ENCODE measurements at places on chromosomes 5 and 9.

DNA sequence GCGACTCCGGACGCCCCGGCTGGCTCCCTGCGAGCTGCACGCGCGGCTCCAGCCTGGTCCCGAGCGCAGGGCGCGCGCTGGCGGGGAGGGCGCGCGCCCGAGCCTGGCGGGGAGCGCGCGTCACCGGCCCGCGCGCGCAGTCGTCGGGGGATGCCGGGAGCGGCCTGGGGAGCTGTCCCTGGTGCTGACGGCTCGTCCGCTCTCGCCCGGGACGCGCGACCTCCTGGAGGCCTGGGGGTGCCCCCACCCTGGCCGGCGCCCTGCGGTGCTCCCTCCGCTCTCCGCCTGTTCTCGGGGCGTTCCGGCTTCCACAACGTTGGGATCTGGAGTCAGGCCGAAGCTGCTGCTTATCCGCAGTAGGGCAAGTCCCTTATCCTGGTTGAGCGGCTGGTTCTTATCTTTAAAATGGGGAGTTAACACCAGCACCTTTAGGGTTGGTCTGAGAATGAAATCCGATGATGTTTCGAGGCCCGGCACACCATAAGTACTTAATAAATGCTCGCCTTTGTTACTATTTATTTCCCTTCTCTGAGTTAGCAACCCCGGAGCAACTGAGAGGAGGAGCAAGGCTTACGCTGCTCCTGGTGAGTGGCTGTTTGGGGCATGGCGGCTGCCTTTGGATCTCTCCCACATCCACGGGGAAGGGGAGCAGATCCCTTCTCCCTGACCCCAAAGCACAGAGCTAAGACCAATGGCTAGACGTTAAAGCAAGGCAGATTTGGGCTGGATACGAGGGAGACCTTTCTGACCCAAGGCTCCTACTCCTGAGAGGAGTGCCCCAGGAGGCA, at the start of gene FAM163B:
Gene FAM163B, minus strand, starts transcription at position 79 of the 788 bp plus-strand sequence. CDS start 29,166 bp downstream, outside the sequence.
- DNase-seq, result peak; percentile 51

DNA sequence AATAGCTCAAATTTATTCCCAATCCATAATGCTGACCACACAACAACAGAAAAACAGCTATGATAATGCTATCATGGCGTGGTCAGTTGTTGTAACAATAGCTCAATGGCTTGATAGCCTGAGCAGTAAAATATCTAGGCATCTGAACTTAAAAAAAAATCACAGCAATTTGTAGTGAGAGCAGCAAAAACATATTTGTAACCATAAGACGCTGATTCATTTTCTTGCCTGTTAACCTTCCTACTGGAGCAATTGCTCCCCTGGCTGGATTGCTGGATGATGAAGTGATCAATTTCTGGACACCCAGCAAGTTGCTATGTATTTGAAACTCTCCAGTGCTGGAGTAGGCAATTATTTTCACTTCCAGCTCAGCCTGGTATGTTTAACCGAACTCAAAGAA, 115.1 kb downstream of the PCSK1 start:
- no peak for DNase-seq

DNA sequence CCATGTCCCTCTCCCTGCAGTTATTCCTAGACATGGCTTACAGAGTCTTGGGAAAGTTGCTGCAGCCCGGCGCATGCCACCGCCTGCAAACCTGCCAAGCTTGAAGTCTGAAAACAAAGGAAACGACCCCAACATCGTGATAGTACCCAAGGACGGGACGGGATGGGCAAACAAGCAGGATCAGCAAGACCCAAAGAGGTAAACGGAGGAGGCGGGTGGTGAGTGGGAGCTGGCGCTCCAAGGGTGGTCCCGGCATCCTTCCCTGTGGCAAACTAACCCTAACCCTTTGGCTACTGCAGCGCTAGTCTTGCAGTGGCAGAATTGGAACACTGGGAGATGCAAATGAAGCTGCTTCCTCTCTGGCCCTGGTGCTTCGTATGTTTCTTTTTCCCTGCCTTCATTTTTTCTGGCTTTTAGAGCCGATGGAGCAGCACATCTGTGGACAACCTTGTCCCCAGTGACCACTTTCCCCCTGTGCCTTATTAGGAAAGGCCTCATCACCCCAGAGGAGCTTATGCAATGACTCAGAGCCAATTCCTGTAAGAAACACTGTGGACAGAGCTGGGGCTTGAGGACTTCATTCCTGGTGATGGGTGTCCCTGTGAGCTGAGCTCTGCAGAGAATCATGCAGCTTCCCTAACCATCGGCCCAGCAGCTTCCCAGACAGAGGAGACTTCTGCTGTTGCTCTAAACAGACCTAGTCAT, 38.9 kb downstream of the PRRC2B start:
- DNase-seq, result no peak

- no peak for DNase-seq
Measured at GRCh38 chr9:121529237-121529987, 29.8 kb upstream of the GGTA1 start.

DNA sequence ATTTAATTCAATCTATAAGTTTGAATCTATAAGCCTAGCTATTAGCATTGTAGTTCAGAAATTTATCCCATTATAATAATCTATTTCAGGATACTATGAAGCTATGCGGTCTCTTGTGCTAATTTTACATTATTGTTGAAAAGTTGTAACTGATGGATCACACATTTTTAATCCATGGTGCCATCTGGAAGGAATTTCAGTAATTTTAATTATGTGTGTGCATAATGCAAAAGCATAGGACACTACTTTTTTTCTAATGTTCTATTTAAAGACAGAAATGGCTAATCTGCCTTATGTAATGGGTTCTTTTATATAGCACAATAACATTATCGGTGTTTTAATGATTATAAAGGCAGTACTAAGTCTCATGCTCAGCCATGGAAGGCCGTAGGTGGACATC, 90.6 kb downstream of the HOMER1 start:
- no peak for DNase-seq

- DNase-seq, result no peak
Measured at GRCh38 chr5:175392236-175392635, 51.7 kb downstream of the DRD1 start.

- no peak for DNase-seq
Measured at GRCh38 chr5:143418140-143418866, 14.8 kb upstream of the NR3C1 start.

- DNase-seq, result no peak
Measured at GRCh38 chr5:14244721-14245120, 101.6 kb downstream of the TRIO start.

- no peak for DNase-seq
Measured at GRCh38 chr5:131635684-131636572, 899 bp upstream of the RAPGEF6 start.

GRCh38 chr9:134600836-134601638, 40.6 kb upstream of the COL5A1 start:
- no peak for DNase-seq

DNA sequence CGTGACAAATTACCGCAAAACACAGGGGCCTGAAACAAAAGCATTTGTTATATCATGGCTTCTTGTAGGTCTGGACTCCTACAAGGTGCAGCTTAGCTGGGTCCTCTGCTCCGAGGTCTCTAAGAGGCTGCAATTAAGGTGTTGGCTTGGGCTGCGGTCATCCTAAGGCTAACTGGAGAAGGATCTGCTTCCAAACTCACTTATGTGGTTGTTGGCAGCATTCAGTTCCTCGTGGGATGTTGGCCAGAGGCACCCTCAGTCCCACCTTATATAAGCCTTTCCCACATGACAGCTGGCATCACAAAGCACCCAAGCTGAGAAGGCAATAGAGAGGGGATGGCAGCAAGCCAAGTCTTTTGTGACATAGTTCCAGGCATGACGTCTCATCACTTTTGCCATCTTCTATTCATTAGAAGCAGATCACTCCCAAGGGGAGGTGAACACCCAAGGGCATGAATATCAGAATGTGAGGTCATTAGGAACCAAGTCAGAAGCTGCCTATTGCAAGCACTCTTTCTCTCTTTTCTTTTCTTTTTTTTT, 47.9 kb upstream of the ZBTB43 start:
- no peak for DNase-seq

GRCh38 chr5:91641730-91642350, 258.7 kb upstream of the ARRDC3 start:
- DNase-seq, result no peak

GRCh38 chr9:82356871-82357270, 368.3 kb downstream of the SPATA31D1 start:
- no peak for DNase-seq

- DNase-seq, result peak; percentile 66
Measured at GRCh38 chr5:82312373-82312856, 34.3 kb upstream of the RPS23 start.

DNA sequence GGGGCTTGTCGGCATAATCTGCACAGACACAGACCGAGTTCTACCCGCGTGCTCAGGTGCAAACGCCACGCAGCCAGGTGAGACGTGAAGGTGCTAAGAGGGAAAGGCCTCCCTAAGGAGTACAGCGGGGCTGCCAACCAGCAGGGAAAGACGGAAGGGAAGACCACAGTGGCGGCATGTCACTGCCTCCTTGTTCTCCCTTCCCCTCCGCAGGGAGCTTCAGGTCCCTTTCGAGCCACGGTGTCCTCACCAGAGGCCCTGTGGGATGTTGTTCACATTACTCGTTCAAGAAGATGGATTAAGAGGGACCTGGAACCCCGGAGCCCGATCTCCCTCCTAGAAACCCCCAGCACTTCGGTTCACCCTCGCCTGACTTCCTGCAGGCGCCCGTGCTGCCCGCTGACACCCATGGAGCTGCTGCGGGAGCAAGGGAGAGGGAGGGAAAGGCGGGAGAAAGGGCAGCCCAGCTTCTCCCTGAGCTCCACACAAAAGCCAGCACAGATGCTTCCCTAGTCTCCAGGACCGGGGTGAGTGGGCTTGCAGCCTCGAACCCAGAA, 686 bp downstream of the BRD9 start:
- no peak for DNase-seq

DNA sequence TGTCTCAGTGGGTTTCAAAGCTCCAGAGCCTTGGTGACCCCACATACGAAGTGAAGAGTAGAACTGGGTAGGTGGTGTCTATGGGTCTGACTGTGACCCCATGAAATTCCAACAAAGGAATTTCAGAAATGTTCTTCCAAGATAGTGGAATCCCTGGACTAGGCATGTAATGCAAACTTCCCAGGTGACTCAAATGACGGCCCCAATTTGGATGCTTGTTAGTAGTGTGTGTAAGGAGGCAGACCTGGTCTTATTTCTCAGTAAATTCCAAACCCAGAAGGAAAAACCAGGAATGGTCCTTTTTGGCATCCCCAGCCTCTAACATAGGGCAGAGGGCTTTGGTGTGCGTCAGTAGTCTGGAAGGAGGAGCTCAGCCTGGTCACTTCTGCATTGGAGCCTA, 43.6 kb upstream of the ABCA1 start:
- DNase-seq, result no peak

DNA sequence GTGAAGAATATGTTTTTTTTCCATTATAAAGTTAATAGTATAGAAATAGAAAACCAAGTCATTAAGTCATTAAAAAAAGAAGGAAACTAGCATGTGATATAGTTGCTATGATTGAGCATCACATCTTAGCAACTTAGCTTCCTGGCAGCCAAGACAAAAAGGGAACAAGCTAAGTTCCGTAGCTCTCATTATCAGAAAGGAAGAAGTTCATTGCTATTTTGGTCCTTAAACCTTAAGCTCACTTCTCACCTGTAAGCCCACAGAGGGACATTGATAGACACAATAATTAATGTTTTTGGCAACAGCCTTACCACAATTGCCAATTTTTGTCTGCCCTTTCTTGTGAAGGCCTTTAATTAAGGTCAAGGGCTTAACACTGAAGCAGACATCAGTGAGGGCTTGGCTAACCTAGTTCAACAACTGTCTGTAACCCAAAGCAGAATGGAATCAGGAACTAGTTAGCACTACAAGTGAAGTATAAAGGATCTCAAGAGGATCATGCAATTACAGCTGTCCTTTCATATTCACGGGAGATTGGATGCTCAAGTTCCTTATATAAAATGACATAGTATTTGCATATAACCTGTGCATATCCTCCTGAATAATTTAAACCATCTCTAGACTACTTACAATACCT, 24.0 kb upstream of the KLF4 start:
- no peak for DNase-seq

GRCh38 chr9:19922476-19923118, 133.8 kb upstream of the SLC24A2 start:
- DNase-seq, result peak; percentile 49

- DNase-seq, result no peak
Measured at GRCh38 chr9:94713436-94714215, 12.9 kb upstream of the AOPEP start.

- no peak for DNase-seq
Measured at GRCh38 chr5:178454303-178454702, 135.9 kb downstream of the COL23A1 start.
